Sigmoid colon (tissue), 7 donors: ENCODE measurements at places on chromosomes 12 and 14. TPM values are rescaled to one million over a fixed set of nuclear protein-coding genes. Genes with fewer than 3 reads are reported as not detected.

NRL gene
- polyA plus RNA-seq, result 2.9 TPM

RNF31 gene
- polyA plus RNA-seq, result 57.8 TPM

NRXN3 gene
- polyA plus RNA-seq, result 2.8 TPM

SALL2 gene
- 0.46 TPM for polyA plus RNA-seq
